ENCODE measurements at places on chromosomes 16 and 17.

GRCh38 chr16:11699234-11699894 lies 31.1 kb downstream of the SNN start:
- DNase-seq = no peak

DNA sequence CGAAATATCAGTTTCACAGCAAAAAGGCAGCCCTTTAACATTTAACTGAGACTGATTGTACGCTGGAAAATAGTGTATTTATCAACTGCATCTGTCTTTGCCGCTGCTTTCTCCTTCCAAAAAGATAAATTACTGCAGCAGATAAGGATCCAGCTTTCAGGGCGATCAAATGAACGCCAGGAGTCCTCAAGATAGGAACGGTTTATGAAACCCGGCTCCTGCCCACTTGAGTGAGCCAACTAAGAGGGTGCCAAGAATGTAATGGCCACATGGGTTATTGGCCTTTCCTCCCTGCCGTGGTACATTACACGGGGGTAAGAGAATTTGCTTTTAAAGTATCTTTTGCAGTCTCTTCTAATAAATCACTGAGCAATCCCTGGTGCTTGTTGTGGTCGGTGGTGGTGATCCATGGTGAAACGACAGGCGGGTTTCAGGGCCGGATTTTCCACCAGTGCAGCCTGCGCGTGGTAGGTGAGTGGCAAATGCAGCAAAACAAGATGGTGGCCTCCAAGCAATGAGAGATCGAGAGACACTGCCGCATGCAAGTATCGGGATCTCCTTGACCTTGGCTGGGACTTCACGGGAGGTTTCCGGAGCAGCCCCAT lies 67.5 kb upstream of the IRX6 start:
- no peak for DNase-seq

- no peak for DNase-seq
Observed at GRCh38 chr17:15511142-15511541, 43.7 kb upstream of the CDRT4 start.

DNA sequence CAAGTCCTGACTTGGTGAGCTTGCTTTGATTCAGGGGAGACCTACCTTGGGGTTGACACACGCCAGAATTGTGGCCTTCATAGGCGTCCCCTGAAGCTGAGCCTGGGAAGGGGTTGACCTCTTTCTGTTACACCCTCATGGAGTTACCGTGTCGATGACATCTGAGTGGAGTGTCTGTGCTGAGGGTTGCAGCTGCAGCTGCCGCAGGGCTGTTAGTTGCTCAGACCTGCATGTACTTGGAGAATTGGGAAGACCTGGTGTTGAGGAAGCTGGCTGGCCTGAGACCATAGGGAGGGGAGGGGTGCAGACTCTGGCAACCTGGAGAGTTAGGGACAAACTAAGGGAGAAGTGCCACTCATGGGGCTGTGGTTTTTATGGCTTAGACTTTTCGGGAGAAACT lies 9.6 kb downstream of the GSE1 start:
- no peak for DNase-seq

DNA sequence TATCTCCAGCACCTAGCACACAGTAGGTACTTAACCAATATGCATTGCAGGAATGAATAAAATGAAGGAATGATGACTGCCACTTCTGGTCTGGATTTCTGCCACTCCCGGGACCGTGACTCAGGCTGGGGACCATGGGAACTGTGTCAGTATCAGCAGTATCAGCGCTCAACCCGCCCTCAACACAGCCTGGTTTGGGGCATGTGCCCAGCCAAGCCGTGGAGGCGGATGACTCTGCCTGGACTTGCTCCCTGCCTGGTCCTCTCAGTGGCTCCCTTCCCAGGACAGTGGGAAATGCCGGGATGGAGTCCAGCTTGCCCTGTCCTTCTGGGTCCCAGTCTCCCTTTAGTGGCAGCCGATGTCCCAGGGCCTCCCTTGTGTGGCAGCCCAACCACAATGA lies 55.1 kb downstream of the SRCIN1 start:
- no peak for DNase-seq
